ENCODE measurements at places on chromosomes 5 and 9.

- DNase-seq, result no peak
Observed at GRCh38 chr9:112061152-112061740, 113.9 kb downstream of the SUSD1 start.

DNA sequence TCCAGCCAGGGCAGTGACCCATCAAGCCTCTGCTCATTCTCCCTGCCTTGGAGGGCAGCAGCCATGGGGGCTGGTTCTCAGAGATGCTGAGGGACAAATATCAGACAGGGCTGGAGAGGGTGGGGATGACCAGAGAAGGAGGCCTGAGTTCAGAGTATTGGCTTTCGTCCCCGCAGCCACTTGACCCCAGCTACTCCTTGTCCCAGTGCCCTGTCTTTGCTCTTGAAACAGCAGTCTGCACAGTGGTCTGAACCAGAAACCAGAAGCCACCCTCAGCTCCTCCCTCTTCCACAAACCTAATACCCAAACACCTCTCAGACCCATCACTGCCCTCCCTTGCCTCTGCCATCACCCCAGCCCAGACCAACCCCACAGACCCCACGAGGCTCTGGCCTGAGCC, 36.3 kb upstream of the SMIM23 start:
- DNase-seq, result no peak

DNA sequence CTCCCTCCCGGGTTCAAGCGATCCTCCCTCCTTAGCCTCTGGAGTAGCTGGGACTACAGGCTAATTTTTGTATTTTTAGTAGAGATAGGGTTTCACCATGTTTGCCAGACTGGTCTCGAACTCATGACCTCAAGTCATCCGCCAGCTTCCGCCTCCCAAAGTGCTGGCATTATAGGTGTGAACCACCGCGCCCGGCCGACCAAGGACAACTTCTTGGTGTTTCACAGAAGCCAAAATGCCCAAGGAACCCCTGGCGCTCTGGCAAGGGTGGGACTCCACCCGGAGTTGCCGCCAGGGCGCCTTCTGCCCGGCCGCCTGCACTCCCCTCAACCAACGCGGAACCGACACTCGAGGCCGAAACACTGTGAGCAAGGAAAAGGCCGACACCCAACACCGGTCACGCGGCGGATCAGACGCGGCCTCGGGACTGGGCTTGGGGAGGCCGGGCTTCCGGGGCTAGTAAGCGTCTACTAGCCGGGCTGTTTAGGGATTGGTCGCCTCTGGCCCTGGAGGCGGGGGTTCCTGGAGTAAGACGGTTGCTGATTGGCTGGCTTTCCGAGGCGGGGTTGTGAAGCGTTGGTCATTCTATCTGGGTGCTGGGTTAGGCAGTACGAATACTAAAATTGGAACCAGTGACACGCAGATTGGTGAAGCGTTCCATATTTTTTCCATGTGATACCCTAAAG, 7.7 kb upstream of the CFAP157 start:
- DNase-seq, result peak; percentile 67

DNA sequence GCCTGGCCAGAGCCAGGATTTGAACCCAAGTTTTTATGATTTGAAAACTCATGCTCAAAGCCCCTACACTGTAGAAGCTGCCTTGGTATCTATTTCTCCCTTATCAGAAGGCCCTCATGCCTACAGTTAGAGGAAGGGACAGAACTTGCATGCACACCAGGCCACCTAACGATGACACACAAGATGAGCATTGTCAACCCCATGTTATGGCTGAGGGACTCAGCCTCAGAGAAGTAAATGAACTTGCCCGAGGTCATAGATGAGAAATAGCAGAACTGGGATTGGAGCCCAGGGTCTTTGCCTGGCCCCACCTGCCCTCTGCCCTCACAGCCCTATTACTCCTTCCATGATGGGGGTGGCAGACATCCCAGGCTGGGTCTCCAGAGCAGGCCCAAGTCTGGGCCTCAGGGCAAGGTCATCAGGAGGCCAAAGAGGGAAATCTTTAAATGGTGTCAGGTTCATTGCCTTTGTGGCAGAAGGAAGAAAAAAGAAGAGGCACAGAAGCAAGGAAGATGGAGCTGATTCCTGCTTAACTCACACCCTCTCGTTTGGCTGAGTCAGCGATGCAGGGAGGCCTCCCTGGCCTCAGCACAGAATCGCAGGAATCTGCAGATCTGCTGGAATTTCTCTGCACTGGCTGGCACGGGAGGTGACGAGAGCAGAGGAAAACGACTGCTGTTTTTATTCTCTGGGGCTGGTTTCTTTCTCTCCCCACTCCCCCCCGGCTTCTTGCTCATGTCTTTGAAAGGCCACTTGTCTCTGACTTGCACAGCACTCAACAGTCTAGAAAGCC, 20.6 kb upstream of the CRB2 start:
- no peak for DNase-seq

Measured in activated T-cell treated with anti-CD3 and anti-CD28 coated beads for 1 hour (primary cell).